Activated CD8-positive, alpha-beta T cell treated with anti-CD3 and anti-CD28 coated beads for 36 hours (primary cell): ENCODE measurements at places on chromosomes 13 and 19.

- DNase-seq = no peak
Measured at GRCh38 chr13:102913914-102914313, 68.1 kb downstream of the ERCC5 start.

- DNase-seq = peak; percentile 97
Measured at GRCh38 chr13:41465241-41465847, 8.0 kb downstream of the RGCC start.

DNA sequence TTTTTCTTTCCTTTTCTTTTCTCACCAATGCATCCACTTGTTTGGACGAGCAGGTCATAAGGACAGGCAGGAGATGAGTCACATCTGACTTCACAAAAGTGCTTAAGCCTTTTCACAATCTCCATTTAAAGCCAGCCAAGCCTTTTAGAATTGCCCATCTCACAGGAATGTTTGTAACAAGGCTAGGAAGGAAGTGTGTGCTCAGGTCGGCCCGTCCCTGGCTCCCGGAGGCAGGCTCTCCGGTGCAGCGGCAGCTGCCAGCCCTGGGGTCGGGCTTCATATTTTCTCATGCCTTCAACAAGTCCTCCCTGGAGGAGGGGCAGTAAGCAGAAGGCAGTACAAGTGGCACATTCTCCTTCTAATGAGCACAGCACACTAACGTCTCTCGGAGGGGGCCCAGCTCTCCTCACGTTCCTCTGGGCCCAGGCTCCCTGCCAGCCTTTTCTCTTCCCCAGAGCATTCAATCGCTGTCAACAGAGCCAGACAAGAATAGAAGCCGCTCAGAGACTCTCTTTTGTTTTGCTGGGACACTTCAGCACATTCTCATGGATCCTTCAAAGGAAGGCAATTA, 180.5 kb downstream of the COL4A1 start:
- no peak for DNase-seq

DNA sequence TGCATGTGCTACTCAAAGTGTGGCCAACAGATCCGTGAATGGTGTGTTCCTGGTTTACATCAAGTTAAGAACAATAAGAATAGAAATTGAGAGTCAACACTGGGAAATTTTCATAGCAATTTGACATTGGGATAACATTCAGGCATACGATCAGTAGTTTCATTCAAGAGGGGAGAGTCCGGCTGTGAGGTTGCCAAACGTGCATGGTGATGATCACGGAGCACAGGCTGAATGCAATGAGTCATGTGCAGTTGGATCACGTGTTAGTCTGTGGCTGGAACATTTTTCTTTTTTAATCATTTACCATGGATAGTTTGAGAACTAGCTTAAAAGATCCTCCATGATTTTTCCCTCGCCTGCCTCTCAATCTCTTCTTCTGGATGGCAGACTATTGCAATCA, 2.5 kb upstream of the DCT start:
- no peak for DNase-seq

GRCh38 chr19:3224346-3225168, at the start of gene CELF5:
Gene CELF5, plus strand, starts transcription at chr19:3224661. Its CDS starts 79 bp downstream, at chr19:3224740.
- peak; percentile 58 for DNase-seq

- no peak for DNase-seq
Measured at GRCh38 chr13:105611424-105611823, 924.0 kb downstream of the EFNB2 start.

GRCh38 chr13:71516521-71516920, 350.5 kb downstream of the DACH1 start:
- DNase-seq = no peak

DNA sequence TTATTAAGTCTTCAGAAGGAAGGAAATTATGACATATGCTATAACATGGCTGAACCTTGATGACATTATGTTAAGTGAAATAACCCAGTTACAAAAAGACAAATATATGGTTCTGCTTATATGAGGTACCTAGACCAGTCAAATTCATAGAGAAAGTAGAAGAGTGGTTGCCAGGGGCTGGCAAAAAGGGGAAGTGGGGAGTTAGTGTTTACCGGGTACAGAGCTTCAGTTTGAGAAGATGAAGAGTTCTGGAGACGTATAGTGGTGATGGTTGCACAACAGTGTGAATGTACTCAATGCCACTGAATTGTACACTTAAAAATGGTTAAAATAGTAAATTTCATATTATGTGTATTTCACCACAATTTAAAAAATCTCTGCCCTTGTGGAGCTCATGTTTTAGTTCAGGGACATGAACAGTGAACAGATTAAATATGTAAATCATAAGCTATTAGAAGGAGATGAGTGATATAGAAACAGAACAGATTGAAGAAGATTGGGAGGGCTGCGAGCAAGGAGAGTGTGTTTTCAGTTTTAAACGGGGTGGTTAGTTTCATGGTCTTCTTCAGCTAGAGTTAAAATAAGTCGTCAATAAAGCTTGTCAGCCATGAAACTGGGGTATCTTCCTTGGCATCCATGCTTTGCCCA, 355.2 kb downstream of the KCNRG start:
- DNase-seq = no peak

- no peak for DNase-seq
Measured at GRCh38 chr13:20340759-20341171, 108.6 kb upstream of the GJB6 start.

GRCh38 chr19:54464630-54465425, 1.2 kb upstream of the LENG9 start:
- DNase-seq = peak; percentile 94

- peak; percentile 4 for DNase-seq
Measured at GRCh38 chr19:3855320-3855719, 13.5 kb downstream of the ZFR2 start.

- no peak for DNase-seq
Measured at GRCh38 chr13:53159431-53159830, 130.8 kb downstream of the OLFM4 start.

GRCh38 chr19:2548966-2549365, 73.0 kb downstream of the GADD45B start:
- no peak for DNase-seq

GRCh38 chr13:98188544-98189166, 11.6 kb upstream of the RNF113B start:
- no peak for DNase-seq

GRCh38 chr19:49327878-49328544, 3.0 kb upstream of the SLC6A16 start:
- DNase-seq = peak; percentile 62

- DNase-seq = no peak
Measured at GRCh38 chr13:75740031-75740430, 103.9 kb downstream of the LMO7 start.

- no peak for DNase-seq
Measured at GRCh38 chr13:109483284-109483683, 303.1 kb downstream of the IRS2 start.

- peak; percentile 30 for DNase-seq
Measured at GRCh38 chr19:34173193-34173956, 1.1 kb downstream of the LSM14A start.

DNA sequence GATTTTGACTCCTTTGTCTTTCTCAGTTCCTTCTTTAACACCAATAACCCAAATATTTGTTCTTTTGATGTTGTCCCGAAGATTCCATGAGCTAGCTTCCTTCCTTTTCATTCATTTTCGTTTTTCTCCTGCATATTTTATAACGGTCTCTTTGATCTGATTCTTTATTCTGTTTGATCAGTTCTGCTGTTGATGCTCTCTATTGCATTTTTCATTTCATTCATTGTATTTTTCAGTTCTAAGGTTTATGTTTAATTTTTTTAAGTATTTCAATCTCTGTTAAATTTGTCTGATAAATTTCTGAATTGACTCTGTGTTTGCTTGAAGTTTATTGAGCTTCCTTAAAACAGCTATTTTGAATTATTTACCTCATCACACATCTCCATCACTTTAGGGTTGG, 68.4 kb upstream of the LRCH1 start:
- DNase-seq = no peak
